Fibroblast of the aortic adventitia (primary cell): ENCODE measurements at places on chromosomes 5 and 9. TPM values are rescaled to one million over a fixed set of nuclear protein-coding genes. Genes with fewer than 3 reads are reported as not detected.

Gene CMYA5
- 1.7 and 7.5 TPM in 2 replicates for total RNA-seq

Gene FUT7
- total RNA-seq: not detected in 2 replicates

Gene PCDHA10
- under 0.01 and 0.09 TPM in 2 replicates for total RNA-seq

Gene PCSK5
- total RNA-seq: 2.2 and 3.6 TPM in 2 replicates

Gene SLC1A1
- 9.6 and 41.7 TPM in 2 replicates for total RNA-seq

Gene SELENOP
- 58.1 and 119 TPM in 2 replicates for total RNA-seq

Gene PPP1R2B
- 0.09 TPM in 1 of 2 replicates, not detected in the other for total RNA-seq

Gene CTSV
- total RNA-seq: 0.18 TPM in 1 of 2 replicates, not detected in the other

Gene FAM221B
- not detected in 2 replicates for total RNA-seq

Gene SPINK7
- total RNA-seq: 0.41 TPM in 1 of 2 replicates, not detected in the other

Gene PCDHB2
- total RNA-seq: 0.36 and 0.82 TPM in 2 replicates

Gene CARD6
- 24.2 and 34.3 TPM in 2 replicates for total RNA-seq

Gene PDZD2
- total RNA-seq: under 0.01 and 2.5 TPM in 2 replicates
